Head of caudate nucleus (tissue), 42 donors: ENCODE measurements at places on chromosomes 2 and 18.

- DNase-seq = no peak
Observed at GRCh38 chr2:234578389-234578788, 81.5 kb upstream of the ARL4C start.

GRCh38 chr2:102139851-102140250 is 2.7 kb upstream of the IL1R1 start:
- DNase-seq = no peak

DNA sequence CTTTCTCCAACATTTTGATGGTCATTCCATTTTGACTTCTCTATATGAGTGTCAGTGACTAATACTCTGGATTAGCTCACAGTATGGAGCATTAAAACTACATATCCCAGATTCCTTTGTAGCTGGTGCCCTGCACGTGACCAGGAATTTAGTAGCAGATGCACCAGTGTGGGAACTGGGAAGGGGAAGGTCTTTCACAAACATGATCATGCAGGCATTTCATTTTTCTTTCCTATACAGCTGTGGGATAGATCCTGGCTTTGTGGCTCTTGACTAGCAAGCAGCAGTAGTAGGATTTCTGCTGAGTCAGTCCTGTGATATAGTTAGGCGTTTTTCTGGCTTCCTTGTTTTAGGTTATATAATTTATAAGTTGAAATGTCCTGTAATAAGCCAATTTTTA is 971.0 kb upstream of the CDH2 start:
- peak; percentile 10 for DNase-seq

GRCh38 chr2:205637320-205637602 is 45.0 kb upstream of the NRP2 start:
- no peak for DNase-seq

GRCh38 chr2:148545390-148546256 is 98.9 kb upstream of the EPC2 start:
- no peak for DNase-seq

DNA sequence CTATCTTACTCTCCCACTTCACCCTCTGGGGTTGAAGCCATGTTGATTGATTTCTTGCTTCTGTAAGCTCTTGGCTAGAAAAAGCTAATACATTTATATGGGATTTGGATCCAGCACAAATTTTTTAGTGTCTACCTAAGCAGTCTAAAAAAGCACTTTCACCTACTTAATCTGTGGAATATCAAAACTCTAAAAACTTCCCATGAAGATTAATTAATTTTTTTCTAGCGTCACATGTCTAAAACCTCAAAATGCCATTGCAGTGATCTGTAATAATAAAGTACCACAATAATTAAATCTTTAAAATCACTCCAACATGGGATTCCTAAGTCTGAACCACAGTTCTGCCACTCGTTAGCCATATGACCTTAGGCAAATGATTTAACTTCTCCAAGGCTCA is 180.1 kb downstream of the EN1 start:
- DNase-seq = no peak

- no peak for DNase-seq
Observed at GRCh38 chr18:23587220-23587642, 925 bp upstream of the NPC1 start.

DNA sequence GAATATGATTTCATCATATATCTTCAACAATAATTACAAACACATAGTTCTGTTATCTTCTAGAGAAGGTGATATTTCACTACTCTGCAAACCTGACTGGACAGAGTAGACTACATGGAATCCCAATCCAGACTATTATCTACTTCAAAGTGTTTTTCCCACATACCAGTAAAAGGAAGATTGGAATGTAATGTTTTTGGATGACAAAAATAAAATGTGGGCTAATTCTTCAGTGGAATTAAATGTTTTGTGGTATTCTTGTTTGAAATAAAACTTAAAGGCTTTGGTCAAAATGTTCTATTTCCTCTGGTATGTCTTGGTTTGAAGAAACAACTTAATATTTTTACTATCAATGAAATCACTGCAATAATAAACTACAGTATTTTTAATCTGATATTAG is 22.1 kb downstream of the COL5A2 start:
- no peak for DNase-seq

DNA sequence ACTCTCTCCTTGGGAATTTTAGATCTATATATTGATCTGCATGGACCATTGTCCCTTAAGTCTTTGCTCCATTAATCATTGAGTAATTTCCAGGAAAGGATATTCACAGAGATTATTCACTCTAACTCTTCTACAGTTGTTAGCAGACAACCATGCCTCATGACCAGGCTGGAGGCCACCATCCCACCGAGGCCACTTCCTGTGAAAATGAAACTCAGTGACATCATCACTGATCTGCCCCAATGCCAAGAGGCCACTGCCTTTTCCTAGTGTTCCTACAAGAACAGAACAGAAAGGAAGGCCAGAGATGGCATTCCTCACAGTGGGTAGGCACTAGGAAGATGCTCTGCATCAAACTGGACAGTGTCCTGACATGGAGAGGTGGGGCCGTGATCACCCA is 161.3 kb downstream of the DTNA start:
- DNase-seq = no peak

DNA sequence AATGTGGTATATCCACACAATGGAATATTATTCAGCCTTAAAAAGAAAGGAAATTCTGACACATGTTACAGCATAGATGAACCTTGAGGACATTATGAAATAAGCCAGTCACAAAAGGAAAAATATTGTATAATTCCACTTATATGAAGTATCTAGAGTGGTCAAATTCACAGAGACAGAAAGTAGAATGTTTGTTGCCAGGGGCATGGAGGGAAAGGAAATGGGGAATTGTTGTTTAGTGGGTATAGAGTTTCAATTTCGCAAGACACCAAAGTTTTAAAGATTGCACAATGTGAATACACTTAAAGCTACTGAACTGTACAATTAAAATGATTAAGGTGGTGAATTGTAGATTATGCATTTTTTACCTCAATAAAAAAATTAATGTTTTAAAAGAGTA is 92.9 kb downstream of the TXNL1 start:
- no peak for DNase-seq

- no peak for DNase-seq
Observed at GRCh38 chr2:228841877-228842276, 429.2 kb downstream of the PID1 start.

DNA sequence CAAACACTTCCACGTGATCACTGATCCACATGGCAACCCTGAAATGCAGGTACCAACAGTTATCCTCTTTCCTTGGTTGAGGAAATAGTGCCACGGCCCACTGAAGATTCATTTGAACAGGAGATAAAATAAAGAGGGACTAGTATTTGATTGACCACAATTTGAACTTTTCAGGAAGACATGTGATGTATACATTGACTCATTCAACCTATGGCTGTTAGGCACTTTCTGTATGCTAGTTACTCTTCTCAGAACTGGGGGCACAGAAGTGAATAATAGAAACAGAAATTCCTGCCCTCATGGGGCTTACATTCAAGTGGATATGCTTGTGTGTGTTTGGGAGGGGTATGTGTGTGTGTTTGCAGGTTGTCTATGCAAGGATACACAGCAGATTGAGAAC is 199.6 kb downstream of the PRKCE start:
- DNase-seq = no peak

GRCh38 chr18:45402485-45403056 is 212.7 kb upstream of the SLC14A2 start:
- no peak for DNase-seq

DNA sequence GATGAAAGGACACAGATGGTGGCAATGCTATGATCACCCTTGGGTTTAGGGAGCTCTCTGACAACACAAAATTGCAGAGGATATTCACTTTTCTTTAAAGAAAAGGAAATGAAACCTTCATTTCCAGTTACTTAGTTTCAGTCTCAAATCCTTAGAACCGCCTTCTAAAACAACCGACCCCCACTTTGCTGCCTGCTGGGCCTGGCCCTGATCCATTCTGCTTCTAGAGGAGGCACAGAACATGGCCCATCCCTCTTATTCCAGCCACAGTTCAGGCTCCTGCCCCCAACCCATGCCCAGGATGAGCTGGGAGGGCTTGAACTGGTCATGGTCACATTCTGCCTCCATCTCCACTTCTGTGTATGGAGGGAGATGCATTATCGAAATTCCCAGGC is 311.6 kb downstream of the EN1 start:
- DNase-seq = no peak

GRCh38 chr2:98935777-98936352 is at the start of gene CRACDL:
CRACDL (minus strand) TSS chr2:98936225; CDS start chr2:98846800, 89,425 bp downstream.
- DNase-seq = no peak

- no peak for DNase-seq
Observed at GRCh38 chr2:72841462-72842125, 15.8 kb upstream of the EXOC6B start.

- no peak for DNase-seq
Observed at GRCh38 chr2:8606649-8607550, 75.0 kb upstream of the ID2 start.
